ENCODE measurements at places on chromosomes 11 and 22.

- H3K4me3 ChIP-seq, result no peak overlapping the region
- no peaks in the 10 kb centered on the region for H3K36me3 ChIP-seq
- no peaks in the 10 kb centered on the region for H3K27me3 ChIP-seq
- no peaks in the 10 kb centered on the region for H3K4me1 ChIP-seq
- DNase-seq, result no peak
- no peak overlapping the region for H3K27ac ChIP-seq
These were observed 196.9 kb downstream of the SNX19 start for GRCh38 chr11:130719220-130719915.

DNA sequence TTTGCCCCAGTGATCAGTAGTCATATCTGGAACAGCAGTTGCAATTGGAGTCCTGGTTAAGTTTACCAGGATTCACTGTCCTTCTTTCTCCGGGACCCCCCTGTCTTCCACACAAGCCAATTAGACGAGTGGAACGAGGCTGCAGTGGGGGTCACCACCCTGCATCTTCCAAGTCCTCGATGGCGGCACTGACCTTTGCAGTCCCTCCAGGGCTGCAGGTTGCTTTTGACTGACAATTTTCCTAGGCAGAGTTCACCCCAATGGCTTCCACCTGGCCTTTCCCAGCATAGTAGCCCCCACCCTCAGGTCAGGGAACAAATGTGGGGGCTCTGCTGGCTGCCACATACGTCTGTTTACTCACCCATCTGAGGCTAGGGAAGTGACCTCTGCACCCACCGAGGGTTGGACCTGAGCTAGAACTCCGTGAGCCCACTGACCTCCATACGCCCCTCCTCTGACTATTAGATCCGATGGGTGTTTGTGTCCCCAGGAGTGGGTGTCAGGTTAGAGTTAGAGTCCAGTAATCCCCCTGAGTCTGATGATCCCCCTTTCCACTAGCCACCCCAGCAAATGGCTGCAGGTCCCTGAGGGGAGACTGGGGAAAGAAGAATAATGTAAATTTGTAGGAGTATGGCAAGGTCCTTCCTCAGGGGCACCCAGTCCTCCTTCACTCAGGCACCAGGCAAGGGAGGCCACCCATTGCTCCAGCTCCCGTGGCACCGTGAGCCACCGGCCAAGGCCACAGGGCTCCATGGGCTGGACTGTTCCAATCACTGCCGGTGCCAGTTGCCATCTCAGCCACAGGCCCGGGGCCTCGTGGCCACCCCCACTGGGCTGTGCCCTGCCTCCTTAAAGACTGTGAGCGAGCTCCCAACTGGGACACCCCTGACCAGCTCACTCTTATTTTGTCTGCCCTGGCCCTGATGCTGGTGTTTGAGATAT is 5.5 kb downstream of the C11orf21 start:
- no peak overlapping the region for H3K4me3 ChIP-seq
- no peaks in the 10 kb centered on the region for H3K4me1 ChIP-seq
- H3K36me3 ChIP-seq, result no peaks in the 10 kb centered on the region
- H3K27ac ChIP-seq, result no peak overlapping the region
- peak; percentile 72 for DNase-seq

- no peaks in the 10 kb centered on the region for H3K36me3 ChIP-seq
- H3K27me3 ChIP-seq, result no peaks in the 10 kb centered on the region
- no peak overlapping the region for H3K27ac ChIP-seq
- no peak overlapping the region for H3K4me3 ChIP-seq
- DNase-seq, result no peak
These were observed 13.8 kb downstream of the DGCR6L start for GRCh38 chr22:20305894-20306645.

GRCh38 chr11:134714021-134714656 is 302.1 kb upstream of the B3GAT1 start:
- DNase-seq, result peak; percentile 87
- H3K27me3 ChIP-seq, result no peaks in the 10 kb centered on the region
- H3K4me1 ChIP-seq, result no peaks in the 10 kb centered on the region
- H3K36me3 ChIP-seq, result no peaks in the 10 kb centered on the region
